ENCODE measurements at places on chromosomes 5 and 9. TPM values are rescaled to one million over a fixed set of nuclear protein-coding genes. Genes with fewer than 3 reads are reported as not detected.
A peak's percentile ranks its signal among the peaks of the same experiment; 100 is the strongest.

MAN1B1 gene
- total RNA-seq: 70.8 TPM

ADAMTSL2 gene
- total RNA-seq: under 0.01 TPM

GRCh38 chr9:33222031-33222430 lies 17.9 kb upstream of the SPINK4 start:
- DNase-seq: no peak

DNA sequence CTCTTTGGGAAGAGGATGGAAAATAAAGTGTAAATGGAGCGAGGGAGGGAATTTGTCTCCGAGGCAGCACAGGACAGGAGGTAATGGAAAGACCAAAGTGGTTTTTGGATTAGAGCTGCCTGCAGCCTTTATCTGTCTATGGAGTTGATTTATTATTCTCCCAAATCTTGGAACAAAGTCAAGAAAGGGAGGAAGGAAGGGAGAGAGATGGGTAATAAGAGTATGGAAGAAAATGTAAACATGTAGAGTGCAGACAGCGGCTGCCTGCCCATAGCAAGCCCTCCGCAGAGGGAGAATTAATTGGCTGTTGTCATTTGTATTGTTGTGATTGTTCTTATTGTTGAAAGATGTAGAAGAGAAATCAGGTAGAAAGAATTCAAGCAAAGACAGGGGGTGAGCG lies 15.7 kb downstream of the KCNIP1 start:
- no peak for DNase-seq

- no peak for DNase-seq
These were observed 36.4 kb downstream of the JADE2 start for GRCh38 chr5:134561871-134562296.

C5orf52 gene
- total RNA-seq: not detected

DNA sequence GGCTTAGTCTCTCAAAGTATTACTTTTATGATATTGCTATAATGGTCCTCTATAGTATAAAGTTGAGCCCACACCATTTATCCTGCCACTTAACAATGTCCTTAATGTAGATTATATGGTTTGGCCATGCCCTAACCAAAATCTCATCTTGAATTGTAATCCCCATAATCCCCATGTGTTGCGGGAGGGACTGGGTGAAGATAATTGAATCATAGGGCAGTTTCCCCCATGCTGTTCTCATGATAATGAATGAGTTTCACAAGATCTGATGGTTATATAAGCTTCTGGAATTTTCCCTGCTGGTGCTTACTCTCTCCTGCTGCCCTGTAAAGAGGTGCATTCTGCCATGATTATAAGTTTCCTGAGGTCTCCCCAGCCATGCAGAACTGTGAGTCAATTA lies 498.8 kb downstream of the RAB3C start:
- no peak for DNase-seq

DNA sequence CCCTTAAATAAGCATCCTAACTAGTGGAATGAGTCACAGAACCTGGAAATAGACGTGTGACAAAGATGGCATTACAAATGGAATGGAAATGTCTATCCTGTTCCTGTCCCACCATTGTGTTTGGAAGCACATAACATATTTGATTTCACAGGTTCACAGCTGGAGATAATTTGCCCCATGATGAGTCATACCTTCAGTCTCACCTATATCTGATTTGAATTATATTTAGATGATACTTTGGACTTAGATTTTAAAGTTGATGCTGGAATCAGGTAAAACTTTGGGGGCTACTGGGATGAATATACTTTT lies 92.5 kb downstream of the CEMIP2 start:
- no peak for DNase-seq

DNA sequence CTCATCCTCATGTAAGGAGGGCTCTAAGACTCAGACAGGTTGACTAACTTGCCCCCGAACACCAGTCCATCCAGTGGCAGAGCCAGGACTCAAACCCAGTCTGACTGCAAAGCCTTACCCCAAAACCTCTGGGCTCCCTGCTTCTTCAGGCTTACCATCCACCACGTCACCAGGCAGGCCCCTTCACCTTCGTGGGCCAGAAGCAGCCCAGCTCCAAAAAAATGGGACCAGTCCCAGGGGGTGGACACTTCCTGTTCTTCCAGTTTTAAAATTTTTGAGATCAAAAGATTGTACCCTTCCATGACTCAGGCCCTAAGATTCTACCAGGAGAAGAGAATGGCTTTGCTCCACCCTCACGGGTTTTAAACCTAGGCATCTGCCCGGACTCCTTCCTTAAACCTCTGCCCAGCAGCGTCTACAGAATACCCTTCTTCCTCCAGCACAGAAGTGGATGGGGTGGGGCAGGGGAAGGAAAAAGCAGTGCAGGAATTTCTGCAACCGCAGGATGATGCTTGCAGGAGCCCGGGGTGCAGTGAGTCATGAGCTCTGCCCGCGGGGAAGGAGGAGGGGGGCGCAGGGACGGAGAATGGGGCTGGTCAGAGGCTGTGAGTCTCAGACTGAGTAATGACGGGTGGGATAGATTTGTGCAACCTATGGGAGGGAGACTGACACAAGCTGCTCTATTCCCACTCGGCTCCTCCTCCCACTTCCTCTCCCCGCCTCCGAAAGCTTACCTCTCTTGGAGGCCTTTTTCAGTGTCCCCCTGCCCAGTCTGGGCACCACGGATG lies 50.4 kb upstream of the STXBP1 start:
- no peak for DNase-seq

DNA sequence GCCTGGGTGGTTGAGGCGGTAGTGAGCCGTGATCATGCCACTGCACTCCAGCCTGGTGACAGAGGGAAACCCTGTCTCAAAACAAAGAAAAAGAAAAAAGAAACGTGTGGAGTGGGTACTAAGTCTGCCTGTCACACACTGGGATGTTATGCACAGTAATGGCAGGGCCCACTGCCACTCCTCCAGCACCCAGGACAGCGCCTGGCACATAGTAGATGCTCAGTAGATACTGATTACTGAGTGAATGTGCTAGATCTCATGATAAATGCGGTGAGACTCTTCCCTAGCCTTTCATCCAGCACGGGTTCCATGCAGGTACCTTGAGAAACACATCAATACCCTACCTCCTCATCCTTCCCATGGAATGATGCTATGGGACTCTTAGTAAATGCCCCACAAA lies 87.4 kb upstream of the HSPA9 start:
- DNase-seq: peak; percentile 21

RPS23 gene
- 4,647 TPM for total RNA-seq

DNA sequence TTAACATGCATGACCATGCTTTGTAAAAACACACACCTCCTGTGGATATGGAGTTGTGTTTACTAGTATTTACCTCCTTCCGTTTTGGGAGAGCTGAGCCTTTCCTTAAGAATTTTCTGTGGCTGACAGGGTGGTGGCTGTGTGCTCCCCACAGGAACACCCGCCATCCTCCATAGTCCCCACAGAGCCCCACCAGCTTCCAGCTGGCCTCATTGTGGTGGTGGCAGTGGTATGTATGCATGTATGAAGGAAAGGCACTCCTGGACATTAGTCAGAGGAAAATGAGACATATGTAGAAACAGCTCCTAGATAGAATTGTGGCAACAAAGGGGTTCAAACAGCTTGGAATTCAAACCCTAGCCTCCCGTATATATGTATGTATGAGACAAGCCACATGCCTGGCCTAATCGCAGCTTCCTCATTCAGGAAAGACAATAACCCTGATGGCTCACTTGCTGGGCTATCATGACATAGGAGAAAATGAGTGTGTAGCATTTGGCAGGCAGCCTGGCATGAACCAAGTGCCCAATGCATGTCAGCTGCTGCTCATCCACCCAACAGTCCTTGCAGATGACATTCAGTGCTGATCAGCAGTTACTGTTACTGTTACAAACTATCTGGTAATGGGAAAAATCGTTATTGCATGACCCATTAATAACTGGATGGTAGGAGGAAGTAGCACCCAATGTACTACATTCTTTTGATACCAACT lies 459.7 kb downstream of the EBF1 start:
- no peak for DNase-seq

- no peak for DNase-seq
These were observed at the start of gene NR2F1 for GRCh38 chr5:93582677-93583438. Gene NR2F1 (plus strand): TSS chr5:93583222. CDS start chr5:93585024, 1,802 bp downstream.

TEX10 gene
- total RNA-seq: 18.3 TPM

DNA sequence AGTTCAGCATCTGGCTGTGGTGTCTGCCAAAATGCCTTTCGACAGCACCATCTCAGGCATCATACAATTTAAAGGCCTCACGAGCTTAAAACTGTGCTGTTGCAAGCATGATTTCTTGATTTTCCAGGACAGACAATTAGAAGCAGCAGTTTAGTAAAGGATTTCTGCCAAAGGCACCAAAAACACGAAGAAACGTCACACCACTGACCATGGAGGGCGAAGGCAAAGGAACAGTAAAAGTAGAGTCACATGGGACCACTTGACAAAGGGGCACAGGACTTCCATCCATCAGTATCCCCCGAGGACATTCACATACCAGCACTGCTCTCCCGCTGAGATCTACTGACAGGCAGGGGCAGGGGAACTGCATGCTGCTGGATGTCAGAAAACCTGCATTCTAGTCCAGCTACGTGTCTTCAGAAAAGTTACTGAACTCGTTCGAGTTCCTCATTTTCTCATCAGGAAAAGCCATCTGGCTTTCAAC lies 70.4 kb upstream of the FBXW11 start:
- no peak for DNase-seq

GRCh38 chr5:139340051-139340450 lies 1.6 kb upstream of the PAIP2 start:
- DNase-seq: no peak

- DNase-seq: no peak
These were observed 86.9 kb upstream of the SSBP2 start for GRCh38 chr5:81837667-81838306.

FAM120A gene
- 107 TPM for total RNA-seq

GRCh38 chr5:103366918-103367549 lies 108.5 kb downstream of the MACIR start:
- no peak for DNase-seq

KCNIP1 gene
- total RNA-seq: under 0.01 TPM

- DNase-seq: no peak
These were observed 266.7 kb downstream of the NSG2 start for GRCh38 chr5:174312270-174312617.

GRCh38 chr9:35756275-35757225 lies 2.5 kb upstream of the MSMP start:
- DNase-seq: peak; percentile 48

GRCh38 chr5:21159510-21160059 lies 1171.6 kb upstream of the CDH18 start:
- DNase-seq: no peak

GRCh38 chr5:61306531-61307131 lies 25.4 kb upstream of the ZSWIM6 start:
- DNase-seq: no peak

CCNJL gene
- 0.54 TPM for total RNA-seq

SPINK7 gene
- total RNA-seq: not detected

- DNase-seq: no peak
These were observed 180.4 kb upstream of the TRIM32 start for GRCh38 chr9:116506685-116507084.

DNA sequence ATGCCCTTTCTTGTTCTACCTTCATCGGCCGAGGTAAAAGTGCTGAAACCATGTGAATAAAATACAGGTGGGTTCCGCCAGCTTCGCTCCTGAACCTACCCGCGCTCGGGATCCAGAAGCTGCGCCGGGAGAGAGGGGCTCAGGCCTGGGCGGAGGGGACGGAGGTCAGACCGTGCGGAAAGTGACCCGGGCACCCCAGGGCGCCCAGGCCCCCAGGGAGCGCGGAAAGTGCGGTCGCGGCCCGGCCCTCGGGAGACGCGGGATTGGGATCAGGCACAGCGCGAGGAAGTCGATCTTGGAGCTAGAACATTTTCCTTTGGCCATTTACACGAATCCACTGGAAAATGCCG lies 329 bp downstream of the SYK start:
- DNase-seq: no peak

LSM11 gene
- 2.4 TPM for total RNA-seq

WDR31 gene
- total RNA-seq: 3.2 TPM

ARAP3 gene
- 0.27 TPM for total RNA-seq

DNA sequence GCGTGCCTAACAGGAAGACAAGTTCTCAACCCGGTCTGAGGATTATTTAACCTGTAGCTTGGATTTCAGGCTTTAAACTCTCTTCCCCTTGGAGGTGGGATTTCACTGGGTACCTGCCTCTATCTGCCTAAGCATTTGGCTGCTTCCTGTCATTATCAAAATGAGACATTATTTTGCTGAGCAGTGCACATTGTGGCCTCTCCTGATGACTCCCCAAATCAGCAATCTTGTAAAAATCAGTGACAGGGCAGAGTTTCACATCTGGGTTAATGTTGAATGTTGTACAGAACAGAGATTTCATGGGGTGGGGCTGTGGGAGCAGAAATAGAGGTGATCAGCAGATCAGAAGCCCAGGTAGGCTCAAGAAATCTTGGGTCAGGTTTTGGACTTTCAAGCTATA lies 605.9 kb downstream of the ELAVL2 start:
- no peak for DNase-seq

DNA sequence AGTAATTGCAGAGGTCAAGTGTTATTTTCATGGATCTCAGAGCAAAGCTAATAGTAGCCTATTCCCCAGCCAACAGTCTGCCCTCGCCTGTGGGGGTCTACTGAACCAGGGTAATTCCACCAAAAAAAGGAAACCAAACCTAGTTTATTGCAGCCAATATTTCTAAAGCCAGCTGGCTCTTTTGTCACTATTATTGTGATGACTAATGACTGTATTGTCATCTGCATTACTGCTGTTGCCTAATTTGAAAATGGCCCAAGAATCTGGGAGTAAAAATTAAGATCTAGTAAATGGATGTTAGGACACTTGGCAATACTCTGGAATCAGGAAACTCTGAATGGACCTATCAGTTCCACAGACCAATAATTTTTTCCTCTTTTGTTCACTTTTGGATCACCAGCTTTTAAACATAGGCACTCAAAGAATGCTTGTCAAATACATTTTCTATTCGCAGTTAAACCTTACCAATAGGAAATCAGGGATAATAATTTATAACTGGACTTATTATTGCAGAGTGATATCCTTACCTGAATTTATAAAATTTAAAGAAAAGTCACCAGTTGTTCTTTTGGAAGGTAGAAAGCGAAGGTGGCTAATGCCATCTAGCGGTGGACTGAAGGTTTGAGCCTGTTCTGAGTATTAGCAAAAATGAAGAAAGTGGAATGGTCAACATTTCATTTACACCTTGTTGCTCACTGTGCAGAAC lies 69.2 kb downstream of the SYK start:
- peak; percentile 42 for DNase-seq

NUTM2G gene
- total RNA-seq: not detected

- DNase-seq: no peak
These were observed 203.8 kb upstream of the PIK3R1 start for GRCh38 chr5:68011801-68012200.

Data from hematopoietic multipotent progenitor cell (in vitro differentiated cells).